Activated CD4-positive, alpha-beta memory T cell treated with anti-CD3 and anti-CD28 coated beads, Interleukin-2, amount 10 ng/mL, durations not matched to agents 7 days and 5 days (primary cell): ENCODE measurements at places on chromosomes 5 and 9.

GRCh38 chr9:136759001-136759400 lies 958 bp upstream of the LCN8 start:
- DNase-seq = no peak

DNA sequence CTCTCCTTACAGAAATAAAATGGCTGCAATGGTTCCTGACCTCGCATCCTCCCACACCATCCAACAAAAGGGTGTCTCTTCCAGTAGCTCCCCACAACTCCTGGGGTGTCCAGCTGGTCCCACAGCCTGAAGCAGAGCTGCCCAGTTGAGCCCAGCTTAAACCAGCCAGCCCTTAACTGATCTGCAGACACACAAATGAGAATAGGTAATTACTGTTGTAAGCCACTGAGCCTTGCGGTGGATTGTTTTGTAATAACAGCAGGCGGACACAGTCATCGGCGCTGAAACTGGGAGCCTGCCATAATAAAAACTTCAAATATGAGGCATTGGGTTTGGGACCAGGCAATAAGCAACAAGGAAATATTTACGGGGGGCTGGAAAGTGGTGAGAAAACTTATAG lies 10.4 kb upstream of the ZBTB43 start:
- no peak for DNase-seq

DNA sequence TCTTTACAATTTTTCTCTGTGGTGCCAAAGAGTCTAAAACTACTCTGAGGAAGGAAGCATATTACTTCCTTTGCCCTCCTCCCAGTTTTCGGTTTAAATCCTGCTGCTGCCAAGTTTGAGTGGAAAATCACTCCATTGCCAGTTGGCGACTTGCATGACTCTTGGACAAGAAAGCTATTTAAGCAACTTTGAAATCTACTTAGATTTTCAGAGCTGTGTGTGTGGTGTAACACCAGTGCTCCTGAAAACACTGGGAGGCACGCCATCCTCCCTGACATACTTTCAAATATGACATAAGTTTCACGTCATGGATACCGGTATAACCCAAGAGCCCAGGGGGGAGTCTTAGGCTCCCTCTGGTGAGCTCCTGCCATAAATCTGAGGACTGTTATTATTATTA lies 83.5 kb upstream of the RIOK2 start:
- no peak for DNase-seq

DNA sequence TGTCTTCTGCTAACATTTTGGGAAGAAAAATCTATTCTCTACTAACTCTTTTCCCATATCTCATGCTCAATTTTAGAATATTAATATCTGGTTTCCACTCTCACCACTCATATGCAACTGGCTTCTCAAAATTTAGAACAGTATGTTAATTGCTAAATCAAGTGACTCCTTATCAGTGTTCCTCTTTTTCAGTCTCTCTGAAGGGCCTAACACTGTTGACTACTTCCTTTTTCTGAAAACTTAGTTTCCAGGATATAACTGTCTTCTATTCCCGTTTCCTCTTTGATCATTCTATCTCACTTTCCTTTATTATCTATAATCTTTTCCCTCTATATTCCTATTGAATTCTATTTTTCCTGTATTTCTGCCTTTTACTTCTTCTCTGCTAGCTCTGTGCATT lies 1717.2 kb upstream of the C9orf72 start:
- no peak for DNase-seq

GRCh38 chr5:132258102-132259068 lies 889 bp downstream of the PDLIM4 start:
- DNase-seq = no peak

GRCh38 chr5:141960018-141960417 lies 2.0 kb upstream of the PCDH12 start:
- peak; percentile 31 for DNase-seq

DNA sequence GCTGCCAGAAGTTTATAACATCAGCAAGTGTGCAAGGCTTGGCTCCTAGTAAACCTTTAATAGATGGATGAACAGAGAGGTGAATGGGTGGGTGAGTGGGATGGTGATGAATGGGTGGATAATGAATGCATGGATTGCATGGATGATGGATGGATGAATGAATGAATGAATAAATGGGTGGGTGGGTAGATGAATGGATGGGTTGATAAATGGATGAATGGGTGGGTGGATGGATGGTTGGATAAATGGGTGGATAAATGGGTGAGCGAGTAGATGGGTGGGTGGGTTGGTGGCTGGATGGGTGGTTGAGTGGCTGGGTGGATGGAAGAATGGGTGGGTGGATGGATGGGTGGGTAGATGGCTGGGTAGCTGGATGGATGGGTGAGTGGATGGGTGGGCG lies 28.5 kb upstream of the CEP72 start:
- no peak for DNase-seq

- no peak for DNase-seq
Measured at GRCh38 chr5:16135003-16135402, 44.6 kb downstream of the MARCHF11 start.

DNA sequence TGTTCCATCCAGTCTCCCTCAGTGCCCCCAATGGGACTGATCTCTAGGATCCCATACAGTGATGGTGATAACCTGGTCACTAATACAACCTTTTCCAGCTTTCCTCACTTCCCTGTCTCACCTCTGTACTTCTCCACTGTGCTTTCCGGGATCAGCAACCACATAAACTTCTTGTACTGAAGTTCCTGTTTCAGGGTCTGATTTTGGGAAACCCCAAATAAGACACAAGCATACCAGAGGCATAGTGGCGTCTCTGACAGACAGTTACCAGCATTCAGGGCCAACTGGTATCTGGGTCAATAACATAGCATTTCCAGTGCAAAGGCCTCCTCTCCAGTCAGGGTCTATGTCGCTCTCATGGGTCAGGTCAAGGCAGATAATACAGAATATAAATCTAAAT lies 64.3 kb downstream of the GLDC start:
- DNase-seq = no peak

GRCh38 chr5:33475706-33476105 lies 34.9 kb downstream of the TARS1 start:
- no peak for DNase-seq

DNA sequence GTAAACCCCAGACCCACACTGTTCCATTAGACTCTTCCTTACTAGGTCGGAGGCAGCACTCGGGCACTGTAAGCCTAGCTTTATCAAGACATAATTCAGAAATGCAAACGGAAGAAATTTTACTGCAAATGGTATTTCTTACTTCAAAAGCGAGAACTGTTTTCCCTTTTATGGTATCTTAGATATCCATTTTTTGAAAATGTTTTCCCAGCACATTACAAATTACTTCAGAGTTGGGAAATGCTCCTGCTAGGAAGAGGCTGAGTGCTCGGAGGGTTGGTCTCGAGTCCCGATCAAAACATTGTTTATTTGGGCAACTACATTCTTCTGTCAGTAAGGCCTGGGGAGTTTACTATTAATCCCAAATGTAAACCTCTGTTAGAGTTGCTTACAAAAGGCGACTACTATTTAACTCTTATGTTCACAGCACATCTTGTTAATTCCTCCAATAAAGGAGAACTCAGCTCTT lies 332.9 kb downstream of the CWC27 start:
- no peak for DNase-seq

- DNase-seq = no peak
Measured at GRCh38 chr5:68762201-68762600, 331.6 kb upstream of the SLC30A5 start.

DNA sequence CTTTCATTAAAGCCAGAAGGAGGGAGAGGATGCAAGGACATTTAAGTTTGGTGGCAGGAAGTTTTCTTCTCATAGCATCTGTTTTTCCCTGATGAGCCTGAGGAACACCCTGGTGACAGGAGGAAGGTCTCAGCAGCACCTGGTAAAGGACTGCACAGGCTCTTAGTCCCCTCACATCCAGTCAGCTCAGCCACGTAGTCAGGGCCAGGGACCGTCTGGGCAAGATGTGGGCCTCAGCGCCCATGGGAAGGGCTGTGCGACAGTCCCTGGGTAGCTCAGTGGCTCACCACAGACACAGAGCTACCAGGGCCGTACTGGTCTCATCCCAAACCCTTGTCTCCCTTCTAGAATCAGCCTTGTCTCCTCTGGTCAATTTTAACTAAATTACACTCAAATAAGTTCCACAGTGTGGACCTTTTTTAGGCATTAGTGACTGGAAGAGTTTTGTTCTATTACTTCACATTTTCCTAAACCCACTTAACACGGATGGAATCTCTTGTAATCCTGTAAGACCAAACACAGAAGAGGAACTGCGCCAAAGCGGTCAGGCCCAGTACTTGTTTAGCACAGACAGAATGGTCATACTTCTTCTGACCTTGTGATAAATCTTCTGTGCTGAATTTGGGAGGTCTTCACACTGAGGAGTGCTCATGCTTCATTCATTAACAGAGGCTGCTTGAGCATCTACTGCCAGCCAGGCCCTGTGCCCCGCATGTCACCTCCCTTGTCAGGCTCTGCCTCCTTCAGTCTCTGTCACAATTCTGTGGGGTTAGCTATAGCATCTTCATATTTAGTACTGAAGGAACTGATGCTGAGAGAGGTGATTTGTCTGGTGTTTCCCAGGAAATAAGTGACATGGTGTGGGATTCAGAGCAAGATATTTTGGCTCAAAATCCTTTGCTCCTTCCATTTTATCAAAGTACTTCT lies 91.4 kb downstream of the ANGPTL2 start:
- no peak for DNase-seq

- DNase-seq = no peak
Measured at GRCh38 chr5:59325070-59325469, 568.5 kb downstream of the PDE4D start.

- DNase-seq = no peak
Measured at GRCh38 chr5:86500947-86501346, 116.8 kb upstream of the COX7C start.

- DNase-seq = no peak
Measured at GRCh38 chr9:69178583-69179011, 4.5 kb downstream of the TJP2 start.

GRCh38 chr5:71907608-71908145 lies 188.6 kb downstream of the CARTPT start:
- DNase-seq = no peak

DNA sequence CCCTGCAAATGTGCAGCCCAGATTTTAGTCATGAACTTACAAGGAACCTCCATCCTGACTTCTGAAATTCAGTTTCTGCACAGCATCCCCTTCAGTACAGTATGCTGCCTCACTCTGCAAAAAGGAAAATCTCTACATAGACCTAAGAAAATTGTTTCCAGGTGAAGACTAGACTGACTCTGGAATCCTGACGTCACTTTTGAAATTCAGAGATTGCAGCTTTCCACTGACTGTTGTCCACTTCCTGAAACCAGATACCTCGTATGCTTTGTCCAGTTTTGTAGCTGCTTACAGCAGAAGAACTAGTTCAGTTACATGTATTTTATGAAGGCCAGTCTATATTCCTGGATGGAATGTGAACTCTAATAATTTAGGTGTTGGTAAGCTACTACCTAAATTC lies 629.3 kb upstream of the ST8SIA4 start:
- no peak for DNase-seq

- DNase-seq = no peak
Measured at GRCh38 chr9:21527579-21527978, 45.5 kb upstream of the IFNE start.

DNA sequence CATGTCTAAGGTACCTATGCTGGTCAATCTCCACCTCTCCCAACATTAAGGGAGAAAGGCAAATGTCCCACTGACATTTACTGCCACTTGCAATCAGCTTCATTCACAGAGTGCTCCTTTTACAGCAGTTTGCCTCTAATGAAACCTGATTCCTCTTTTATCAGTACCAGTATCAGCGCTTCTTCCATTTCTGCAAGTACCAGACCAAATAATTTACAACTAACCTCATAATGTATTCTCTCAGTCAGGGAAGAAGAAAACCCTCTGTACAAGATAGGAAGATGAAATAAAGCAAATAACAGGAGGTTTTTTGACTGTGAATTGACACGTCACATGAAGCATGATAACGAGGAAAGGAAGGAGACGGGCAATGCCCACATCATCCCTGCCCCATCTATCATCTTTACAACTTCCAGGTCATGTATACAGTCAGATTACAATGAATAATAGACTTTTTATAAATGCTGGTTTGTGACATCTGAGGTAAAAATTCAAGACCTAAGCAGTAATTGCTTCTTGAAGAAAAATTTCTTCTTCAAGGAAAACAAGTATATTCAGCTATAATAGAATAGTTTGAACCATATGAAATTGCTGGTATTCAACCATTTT lies 21.9 kb downstream of the ABITRAM start:
- DNase-seq = no peak

DNA sequence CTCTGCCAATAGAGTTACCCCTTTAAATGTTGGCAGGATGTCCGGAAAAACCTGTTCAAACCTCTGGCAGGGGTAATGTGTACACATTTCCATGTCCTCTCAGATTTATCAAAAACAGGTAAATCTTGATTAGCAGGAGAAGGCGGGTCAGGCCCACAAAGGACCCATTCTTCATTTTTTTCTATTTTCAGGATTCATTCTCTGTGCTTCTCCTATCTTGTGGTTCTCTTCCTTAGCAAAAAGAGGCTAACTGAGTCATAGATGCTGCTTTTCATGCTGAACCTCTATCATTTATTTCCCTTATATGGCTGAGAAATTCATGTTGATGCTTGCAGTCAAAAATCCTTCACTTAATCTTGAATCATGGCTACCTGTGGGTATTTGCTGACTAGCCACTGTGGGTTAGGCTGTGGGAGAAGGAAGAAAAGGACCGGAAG lies 112.7 kb upstream of the IQGAP2 start:
- DNase-seq = no peak

- peak; percentile 21 for DNase-seq
Measured at GRCh38 chr9:126470241-126470993, 143.3 kb upstream of the LMX1B start.
